NCI-H446 treated with DMSO at 0.1 percent for 48 hours (cell line): ENCODE measurements at places on chromosomes 3 and 15.

DNA sequence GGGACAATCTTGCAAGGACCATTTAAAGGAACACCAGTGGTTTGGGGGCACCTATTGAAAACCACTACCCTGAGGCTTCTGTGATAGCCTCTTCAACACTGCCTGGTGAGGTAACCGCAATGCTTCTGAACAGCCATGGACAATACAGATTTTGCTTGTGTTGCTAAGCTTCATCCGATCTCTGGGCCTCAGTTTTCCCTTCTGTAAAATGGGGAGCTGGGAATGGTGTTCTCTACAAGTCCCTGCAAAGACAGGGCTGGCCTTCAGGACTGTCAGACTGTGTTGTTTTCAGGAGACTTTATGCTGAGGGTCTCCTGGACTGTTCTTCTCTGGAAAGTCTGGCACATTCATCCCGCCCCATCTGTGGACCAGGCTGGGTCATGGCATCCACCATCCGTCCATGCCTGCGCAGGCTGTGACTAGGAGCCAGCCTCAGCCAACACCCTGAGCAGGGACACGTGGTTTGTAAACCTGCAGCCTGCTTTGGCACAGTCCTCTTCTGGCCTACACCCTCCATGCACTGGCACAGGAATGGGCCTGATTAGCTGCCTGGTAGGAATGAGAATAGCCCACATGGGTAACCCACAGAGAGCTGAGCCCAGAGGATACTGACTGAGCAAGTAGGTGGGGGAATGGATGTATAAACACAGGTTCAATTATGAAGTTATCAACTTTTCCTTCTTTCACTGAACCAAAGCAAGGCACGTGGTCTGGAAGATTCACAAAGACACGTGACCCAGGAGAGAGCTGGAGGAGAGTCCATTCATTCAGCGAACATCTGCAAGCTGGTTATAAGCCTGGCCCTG is 55.3 kb downstream of the ROPN1B start:
- DNase-seq: no peak

DNA sequence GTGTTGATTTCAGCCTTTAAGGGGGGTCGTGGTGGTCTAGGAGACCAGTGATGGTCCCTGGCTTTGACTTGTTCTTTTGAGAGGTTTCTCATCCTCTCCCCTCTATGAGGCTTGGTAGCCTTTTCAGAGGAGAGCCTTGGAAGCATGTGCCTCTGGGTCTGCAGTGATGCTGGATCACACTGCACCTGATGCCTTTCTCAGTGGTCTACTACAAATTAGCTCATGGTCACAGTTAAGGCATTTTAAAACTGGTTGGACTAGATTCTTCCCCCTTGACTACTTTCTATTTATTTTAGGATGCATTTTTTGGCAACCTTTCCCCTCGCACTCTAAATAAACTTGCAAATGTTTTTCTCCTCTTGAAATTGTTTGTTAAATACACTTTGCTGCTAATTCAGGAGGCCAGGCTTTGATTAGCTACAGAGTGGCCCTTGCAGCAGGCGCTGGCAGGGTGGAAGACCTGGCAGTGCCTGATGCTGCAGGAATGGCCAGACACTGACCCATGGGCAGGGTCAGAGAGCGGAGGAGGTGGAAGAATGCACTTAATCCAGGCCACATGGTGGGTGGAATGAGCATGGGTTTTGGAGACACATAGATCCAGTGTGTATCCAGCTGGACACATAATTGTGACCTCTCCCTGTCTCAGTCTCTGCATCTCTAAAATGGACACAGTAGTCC is 318.8 kb upstream of the CTDSPL start:
- no peak for DNase-seq

GRCh38 chr3:24709956-24710355 is 215.3 kb upstream of the THRB start:
- peak; percentile 30 for DNase-seq

GRCh38 chr15:77001351-77001750 is 6.4 kb downstream of the PSTPIP1 start:
- no peak for DNase-seq

DNA sequence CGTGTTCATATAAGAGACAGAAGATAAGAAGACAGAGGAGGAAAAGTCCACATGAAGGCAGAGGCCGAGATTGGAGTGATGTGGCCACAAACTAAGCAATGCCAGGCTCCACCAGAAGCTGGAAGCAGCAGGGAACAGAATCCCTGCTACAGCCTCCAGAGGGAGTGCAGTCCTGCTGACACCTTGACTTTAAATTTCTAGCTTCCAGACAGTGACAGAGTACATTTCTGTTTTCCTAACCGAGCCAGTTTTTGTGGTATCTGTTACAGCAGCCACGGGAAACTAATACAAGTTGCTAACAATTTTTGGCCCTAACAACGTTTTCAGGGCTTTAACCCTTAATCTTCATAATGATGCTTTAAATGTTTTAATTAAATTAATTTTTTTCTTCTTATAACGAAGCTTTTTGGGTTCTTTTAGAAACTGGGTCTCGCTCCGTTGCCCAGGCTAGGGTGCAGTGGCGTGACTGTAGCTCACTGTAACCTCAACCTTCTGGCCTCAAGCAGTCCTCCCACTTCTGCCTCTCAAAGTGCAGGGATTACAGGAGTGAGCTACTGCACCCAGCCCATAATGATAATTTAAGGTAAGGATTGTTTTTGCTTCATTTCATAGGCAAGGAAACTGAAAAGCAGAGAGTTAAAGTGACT is 202.3 kb upstream of the PROK2 start:
- no peak for DNase-seq

GRCh38 chr3:189967254-189967865 is 153.3 kb downstream of the P3H2 start:
- no peak for DNase-seq

DNA sequence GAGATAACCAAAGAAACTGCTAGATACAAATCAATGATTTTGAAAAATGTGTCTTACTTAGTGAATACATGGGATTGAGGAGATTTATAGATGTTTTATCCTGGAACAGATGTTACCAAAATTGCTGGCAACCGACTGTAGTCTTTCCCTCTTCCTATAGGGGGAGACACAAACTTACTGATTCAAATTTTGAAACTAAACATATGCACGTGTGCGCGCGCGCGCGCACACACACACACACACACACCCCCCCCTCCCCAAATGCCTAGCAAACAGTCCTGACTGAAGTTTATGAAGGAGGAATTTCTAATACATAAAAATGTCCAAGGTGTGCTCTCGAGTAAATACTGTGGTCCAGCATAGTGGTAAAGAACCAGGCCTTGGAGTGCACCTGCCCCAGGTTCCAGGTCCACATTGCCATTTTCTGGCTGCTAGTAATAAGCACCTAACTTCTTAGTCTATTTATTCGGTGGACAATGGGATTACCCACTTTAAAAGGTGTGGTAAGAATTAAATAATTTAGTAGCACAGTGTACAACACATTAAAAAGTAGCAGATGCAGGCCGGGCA is 18.5 kb upstream of the C3orf62 start:
- DNase-seq: no peak

DNA sequence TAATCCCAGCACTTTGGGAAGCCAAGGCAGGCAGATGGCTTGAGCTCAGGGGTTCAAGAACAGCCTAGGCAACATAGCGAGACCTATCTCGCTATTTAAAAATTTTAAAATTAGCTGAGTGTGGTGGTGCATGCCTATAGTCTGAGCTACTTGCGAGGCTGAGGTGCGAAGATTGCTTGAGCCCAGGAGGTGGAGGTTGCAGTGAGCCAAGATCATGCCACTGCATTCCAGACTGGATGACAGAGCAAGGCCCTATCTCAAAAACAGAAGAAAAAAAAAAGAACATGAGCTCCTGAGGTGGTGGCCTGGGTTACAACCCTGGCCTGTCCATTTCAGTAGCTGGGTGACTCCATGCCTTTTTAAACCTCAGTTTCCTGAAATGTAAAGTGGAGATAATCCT is 7.2 kb downstream of the DNASE1L3 start:
- DNase-seq: no peak

DNA sequence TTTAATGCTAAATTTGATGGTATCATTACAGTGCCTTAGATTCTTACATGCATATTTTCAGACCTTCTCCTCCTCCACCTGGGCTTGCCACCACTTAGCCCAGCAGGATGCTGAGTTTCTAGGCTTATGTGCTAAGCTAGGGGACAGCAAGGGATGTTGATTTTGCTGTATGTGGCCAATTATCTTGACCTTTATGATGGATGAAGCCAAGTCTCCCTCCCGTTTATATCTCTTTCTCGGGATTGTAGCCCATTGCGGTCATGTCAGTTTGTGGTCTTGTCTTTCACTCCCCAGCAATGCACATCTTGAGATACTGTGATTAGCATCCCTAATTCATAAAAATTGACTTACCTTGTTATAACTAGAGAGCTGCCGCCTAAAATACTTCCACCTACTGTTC is 278.7 kb upstream of the SOX2 start:
- DNase-seq: no peak

DNA sequence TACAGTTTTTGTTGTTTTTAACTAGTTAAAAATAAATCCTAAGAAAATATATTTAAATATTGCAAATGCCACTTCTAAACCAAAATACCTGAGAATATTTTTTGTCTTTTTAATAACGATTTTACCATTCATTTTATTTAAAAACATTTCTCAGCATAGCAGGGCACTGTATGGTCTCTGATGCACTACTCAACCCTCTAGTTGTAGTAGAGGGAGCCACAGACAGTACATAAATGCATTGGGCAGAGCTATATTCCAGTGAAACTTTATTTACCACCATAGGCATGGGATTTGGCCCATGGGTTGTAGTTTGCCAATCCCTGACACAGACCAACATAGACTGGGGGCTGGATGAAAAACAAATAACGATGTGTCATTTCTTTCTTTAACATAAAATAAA is 214.4 kb upstream of the UBE2E1 start:
- DNase-seq: no peak

DNA sequence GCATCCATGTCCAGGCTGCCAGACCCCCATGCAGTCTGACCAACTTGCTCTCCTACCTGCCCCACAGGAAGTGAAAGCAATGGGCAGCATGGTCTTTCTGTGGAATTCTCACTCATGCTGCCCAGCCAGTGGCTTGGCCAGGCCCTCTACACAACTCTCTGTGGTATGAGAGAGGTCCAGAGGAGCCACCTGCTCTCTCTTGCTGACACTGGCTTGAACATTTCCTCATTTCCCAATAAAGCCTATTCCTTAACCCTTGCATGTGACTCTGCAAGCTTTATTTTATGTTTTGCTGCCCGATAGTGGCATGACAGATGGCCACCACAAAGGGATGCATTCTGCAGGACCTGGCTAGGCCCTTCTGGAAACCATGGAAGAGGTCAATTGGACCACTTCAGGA is 53.8 kb downstream of the CCR1 start:
- DNase-seq: no peak

- peak; percentile 84 for DNase-seq
These were observed 29.1 kb upstream of the CHST2 start for GRCh38 chr3:143090486-143090885.
